ENCODE measurements at places on chromosomes 5 and 9. TPM values are rescaled to one million over a fixed set of nuclear protein-coding genes. Genes with fewer than 3 reads are reported as not detected.

Gene CRHBP
- total RNA-seq, result not detected

Gene STPG3
- not detected for total RNA-seq

Gene PTBP3
- total RNA-seq, result 147 TPM

Gene ZMYND19
- total RNA-seq, result 24.7 TPM

Measured in activated CD4-positive, alpha-beta T cell treated with anti-CD3 and anti-CD28 coated beads, Interleukin-2, amount 10 ng/mL, durations not matched to agents 7 days and 5 days (primary cell).